ENCODE measurements at places on chromosomes 12 and 14.

- DNase-seq = no peak
Measured at GRCh38 chr12:100824476-100824875, 29.9 kb downstream of the ANO4 start.

DNA sequence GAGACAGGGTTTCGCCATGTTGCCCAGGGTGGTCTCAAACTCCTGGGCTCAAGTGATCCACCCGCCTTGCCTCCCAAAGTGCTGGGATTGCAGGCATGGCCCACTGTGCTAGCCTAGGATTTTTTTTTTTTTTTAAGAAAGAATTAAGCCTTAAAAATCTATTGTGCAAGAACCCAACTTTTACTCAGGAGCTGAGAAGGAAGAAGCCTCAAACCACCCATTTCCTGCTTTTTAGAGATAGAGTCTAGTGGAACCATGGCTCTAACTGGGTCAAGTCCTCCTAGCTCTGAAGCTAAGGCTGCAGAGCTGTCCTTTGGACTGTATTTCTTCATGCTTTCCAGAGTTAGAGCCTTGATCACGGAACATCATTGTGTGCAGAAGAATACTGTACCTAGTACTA is 1.3 kb upstream of the TSFM start:
- DNase-seq = no peak

GRCh38 chr14:50263321-50263720 is 31.9 kb upstream of the SOS2 start:
- no peak for DNase-seq

DNA sequence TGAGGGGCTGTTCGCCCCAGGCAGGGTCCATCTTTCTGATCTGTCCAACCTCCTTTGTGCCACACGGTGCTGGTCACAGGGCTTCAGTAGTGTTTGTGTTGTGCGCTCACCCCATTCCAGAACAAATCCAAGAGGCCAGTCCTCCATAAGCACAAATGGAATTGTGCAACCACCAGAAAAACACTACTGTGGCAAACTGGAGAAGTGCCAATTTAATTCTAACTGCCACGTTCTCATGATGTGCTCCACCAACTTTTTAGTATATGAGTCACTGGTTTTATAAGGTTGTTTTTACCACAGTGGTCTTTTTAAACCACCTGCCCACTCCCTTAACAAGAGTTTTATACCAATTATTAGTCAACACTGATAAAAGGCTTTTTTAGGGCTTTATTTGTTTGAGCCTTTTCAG is 380.2 kb downstream of the NAV3 start:
- DNase-seq = no peak

DNA sequence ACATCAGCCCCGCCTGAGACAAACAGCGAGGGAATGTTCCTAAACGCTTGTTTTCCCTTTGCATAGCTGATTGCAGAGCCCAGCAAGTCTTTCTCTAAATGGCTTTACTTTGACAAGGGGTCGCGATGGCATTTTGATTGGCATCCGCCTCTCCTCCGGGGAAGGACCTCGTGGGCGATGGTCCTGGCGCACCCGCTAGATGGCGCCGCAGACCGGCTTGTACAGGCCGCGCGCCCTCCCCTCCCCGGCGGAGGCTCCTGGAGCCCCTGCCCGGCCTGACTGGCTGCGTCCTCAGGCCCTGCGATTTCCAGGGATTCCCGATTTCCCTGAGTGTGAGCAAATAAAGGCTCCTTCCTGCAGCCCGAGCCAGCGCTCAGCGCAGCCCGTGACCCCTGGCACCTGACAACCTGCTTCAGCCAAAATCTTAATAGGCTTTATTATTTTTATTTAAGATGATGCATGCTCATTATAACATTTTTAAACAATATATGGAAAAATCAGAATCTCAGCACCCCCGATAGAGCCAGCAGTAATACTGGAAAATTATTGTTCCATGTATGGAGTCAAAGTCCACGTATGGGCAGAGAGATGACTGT is 468.3 kb downstream of the AACS start:
- DNase-seq = peak; percentile 20

- DNase-seq = no peak
Measured at GRCh38 chr12:50085615-50086072, 502 bp downstream of the SMARCD1 start.

GRCh38 chr12:1474574-1475153 is 119.7 kb downstream of the FBXL14 start:
- DNase-seq = no peak

GRCh38 chr12:56591126-56591525 is 39.0 kb downstream of the BAZ2A start:
- DNase-seq = no peak

- no peak for DNase-seq
Measured at GRCh38 chr12:79822475-79822874, 112.4 kb downstream of the PPP1R12A start.

GRCh38 chr12:18468246-18469075 is 207.1 kb downstream of the PIK3C2G start:
- DNase-seq = no peak

- no peak for DNase-seq
Measured at GRCh38 chr12:337039-337438, 52.1 kb downstream of the KDM5A start.

GRCh38 chr12:88960213-88960878 is 380.1 kb upstream of the KITLG start:
- no peak for DNase-seq

DNA sequence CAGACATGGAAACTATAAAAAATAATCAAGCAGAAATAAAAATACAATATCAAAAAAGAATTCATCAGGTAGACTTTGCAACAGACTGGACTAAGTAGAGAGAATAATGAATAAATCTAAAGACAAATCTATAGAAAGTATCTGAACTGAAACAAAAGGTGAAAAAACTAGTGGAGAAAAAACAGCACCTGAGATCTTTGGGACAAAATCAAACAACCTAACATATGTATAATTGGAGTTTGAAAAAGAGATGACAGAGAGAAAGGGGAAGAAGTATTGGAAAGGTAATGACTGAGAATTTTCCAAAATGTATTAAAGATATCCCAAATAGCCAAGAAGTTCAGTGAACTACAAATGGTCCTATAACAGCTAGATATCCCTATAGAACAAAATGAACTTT is 245.4 kb downstream of the IPO8 start:
- no peak for DNase-seq

- no peak for DNase-seq
Measured at GRCh38 chr12:130761537-130762318, 45.6 kb upstream of the RIMBP2 start.

DNA sequence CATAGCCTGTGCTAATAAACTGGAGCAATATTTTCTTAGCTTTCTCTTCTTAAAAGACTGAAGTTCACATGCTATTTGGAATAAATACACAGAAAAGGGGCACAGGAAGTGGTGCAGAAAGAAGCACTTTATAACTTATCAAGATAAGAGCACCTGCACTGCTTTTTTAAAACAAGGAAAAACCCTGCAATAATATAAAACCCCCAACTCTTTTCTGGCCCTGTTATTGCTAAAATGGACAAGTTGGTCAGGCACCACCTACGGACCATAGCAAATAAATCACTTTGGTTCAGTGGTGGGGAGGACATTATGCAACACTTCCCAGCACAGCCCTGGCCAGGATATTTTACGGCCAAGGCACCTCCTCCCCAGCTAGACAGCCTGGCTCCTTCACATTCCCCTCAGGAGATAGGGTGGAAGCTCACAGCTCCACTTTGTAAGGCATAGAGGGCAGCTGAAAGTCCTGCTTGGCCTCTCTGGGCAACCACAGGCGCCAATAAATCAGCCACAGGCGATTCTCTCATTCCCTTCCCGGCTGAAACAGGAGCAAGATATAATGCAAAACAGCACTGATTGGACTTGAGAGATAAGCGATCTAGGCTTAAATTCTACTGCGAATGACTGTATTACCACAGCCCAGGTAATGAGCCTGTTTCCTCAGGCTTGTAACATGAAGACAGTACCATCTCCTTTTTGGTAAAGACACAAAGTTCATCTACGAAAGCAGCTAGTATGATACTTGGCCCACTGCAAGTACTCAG is 2.0 kb downstream of the ZBTB25 start:
- no peak for DNase-seq

DNA sequence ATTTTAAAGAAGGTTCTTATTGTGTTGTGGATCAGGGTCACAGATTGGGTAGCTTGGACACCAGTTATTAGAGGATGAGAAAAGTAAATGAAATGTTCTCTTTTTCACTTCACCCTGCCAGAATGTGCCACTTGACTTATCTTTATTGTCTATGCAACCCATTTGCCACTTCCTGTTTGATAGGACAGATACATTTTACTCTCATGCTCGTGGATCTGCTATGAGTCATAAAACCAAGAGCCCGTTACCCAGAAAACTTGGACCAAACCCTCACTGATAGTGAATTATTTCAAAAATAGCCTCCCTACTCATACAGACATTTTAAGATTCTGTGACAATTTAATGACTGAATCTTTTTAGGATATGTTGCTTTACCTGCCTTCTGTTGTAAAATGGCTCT is 1.8 kb downstream of the ISCA2 start:
- DNase-seq = no peak

DNA sequence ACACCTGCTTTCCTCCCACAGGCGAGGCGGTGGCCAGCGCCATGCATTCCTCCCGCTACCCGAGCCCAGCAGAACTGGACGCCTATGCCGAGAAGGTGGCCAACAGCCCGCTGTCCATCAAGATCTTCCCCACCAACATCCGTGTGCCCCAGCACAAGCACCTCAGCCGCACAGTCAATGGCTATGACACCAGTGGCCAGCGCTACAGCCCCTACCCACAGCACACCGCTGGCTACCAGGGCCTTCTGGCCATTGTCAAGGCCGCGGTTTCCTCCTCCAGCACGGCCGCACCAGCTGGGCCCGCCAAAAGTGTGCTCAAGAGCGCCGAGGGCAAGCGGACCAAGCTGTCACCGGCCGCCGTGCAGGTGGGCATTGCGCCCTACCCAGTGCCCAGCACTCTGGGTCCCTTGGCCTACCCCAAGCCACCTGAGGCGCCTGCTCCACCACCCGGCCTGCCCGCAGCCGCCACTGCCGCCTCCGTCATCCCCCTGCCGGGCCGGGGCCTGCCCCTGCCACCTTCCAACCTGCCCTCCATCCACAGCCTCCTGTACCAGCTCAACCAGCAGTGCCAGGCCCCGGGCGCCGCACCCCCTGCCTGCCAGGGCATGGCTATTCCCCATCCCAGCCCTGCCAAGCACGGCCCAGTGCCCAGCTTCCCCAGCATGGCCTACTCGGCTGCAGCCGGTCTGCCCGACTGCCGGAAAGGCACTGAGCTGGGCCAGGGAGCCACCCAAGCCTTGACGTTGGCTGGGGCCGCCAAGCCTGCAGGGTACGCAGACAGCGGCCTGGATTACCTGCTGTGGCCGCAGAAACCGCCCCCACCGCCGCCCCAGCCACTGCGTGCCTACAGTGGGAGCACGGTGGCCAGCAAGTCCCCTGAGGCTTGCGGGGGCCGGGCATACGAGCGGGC is 54.6 kb downstream of the FAM222A start:
- DNase-seq = no peak

DNA sequence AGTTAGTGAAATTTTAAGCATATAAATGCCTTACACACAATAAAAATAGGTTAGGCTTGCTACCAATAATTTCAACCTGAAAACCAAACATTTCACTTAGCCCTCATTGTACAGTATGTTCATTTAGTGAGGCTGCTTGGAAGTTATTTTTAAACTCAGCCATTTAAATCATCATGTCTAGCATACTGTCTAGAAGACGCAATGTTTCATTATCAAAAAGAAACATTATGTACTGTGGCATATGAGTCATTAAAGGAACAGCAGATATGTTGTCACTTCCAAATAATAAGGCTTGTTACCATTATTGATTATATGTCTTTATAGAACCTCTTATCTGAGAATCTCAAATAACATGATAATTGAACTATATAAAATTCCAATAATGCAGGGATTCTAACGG is 304.7 kb downstream of the RMST start:
- DNase-seq = no peak

GRCh38 chr14:59474172-59474571 is 9.0 kb upstream of the GPR135 start:
- DNase-seq = no peak

DNA sequence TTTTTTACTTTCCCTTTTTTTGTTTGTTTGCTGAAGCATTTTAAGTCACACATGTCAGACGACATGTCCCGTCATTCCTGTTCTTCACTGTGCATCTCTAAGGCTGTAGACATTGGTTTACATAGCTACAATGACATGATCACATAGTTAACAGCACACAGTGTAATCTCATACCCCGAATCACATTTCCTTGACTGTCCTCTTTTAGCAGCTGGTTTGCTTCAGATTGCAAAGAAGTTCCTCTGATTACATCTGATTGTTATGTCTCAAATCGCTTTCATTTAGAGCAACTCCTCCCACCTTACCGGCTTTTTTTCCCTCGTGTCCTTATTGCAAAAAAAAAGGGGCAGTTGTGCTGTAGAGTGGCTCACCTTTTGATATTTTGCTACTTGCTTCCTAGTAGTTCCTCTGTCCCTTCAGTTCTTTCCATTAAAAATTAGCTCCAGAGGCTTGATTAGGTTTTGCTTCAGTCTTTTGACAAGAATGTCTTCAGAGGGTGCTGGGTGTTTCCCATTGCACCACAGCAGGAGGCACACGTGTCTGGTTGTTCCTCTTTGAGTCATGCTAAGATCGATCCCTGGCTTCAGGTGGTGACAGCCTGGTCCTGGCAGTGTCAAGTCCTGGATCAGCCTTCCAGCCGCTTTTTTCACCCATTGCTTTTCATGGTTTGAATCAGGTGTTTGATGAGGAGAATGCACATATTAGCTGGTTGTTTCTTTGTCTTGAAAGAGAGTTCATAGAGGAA is 35.0 kb downstream of the ZNF664 start:
- no peak for DNase-seq

- DNase-seq = no peak
Measured at GRCh38 chr12:112870267-112870980, 36.3 kb upstream of the OAS1 start.

DNA sequence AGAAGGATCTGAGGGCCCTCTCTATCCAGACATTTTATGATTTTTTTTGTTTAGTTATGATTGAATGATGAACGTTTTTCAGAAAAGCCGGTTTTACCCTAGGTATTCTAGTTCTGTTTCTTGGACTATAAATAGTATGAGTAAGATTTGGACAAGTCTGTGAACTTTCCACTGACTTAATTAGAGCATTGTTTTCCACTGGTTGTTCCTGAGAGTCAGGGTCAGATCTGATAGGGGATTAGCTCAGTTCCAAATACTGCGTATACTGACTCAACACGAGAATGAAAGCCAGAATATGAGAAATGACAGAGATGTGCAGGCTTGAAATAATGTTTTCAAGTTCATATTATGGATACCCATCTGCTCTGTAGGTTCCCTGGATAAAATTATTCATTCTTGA is 361.6 kb downstream of the AEBP2 start:
- DNase-seq = no peak
